Putamen (tissue), 1 donor: ENCODE measurements at places on chromosomes 5 and 9.

DNA sequence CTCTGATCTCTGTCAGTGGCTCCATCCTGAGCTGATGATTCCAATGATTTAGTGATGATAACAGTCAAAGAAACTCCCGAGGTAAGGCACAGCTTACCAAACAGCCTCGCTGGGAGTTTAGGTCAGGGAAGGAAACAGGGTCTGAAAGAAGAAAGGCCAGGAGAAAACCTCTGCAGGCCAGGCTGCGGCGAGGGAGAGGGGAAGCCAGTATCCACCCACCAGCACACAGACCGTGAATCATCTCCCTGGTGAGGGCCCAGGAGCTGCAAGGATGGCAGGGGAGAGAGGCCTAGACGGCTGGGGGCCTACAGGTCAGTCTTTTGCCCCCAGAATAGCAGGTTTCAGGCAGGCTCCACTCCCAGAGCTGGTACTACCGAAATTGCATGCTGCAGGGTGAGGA lies 590.5 kb downstream of the CCDC171 start:
- DNase-seq = no peak

GRCh38 chr9:135379540-135380267 lies 99.9 kb upstream of the PPP1R26 start:
- DNase-seq = no peak

- no peak for DNase-seq
These were observed 491.5 kb downstream of the IRX1 start for GRCh38 chr5:4087110-4087509.

- DNase-seq = no peak
These were observed 131.4 kb downstream of the CD180 start for GRCh38 chr5:67065237-67065636.

- no peak for DNase-seq
These were observed 36.4 kb downstream of the PHF2 start for GRCh38 chr9:93612796-93613154.

DNA sequence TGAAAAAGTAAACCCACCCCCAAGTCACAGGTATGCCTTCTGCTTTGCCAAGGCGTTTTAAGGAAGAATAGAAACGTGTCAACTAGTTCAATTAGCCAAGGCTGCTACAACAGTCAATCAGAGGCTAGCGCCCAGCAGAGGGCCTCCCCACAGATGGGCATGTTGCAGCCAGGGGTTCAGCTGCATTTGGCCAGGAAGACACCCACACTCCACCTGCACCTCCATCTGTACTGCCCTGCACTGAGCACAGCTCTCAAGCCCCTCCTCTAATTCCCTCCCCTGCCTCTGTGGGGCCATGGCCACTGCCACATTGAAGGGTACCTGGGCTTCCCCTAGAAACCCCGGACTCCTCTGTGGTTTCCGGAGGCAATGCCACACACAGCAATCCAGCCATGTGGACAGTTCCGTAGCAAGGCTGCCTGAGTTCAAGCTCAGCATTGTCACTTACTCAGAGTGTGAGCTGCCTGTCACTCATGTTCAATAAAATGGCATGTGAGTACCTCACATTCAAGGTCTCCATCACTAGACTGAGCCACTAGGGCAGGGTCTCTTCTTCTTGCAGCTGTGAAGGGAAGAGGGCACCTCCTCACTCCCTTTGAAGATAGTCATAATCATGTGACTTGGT lies 248.4 kb downstream of the IRX2 start:
- DNase-seq = no peak

DNA sequence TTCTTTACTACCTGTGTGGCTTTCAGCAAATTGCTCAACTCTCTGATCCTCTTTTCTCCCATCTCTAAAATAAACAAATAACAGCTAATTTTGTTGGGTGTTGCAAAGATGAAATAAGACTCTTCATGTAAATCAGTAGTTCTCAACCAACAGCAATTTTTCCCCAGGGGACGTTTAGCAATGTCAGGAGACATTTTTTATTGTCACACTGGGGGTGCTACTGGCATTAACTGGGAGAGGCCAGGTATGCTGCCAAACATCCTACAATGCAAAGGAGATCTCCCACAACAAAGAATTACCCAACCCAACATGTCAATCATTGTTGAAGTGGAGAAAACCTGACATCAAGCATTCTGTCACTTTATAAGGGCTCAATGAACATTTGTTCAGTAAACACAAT lies 19.7 kb downstream of the ADRA1B start:
- no peak for DNase-seq

GRCh38 chr9:125861405-125862058 lies 114.4 kb downstream of the PBX3 start:
- no peak for DNase-seq

DNA sequence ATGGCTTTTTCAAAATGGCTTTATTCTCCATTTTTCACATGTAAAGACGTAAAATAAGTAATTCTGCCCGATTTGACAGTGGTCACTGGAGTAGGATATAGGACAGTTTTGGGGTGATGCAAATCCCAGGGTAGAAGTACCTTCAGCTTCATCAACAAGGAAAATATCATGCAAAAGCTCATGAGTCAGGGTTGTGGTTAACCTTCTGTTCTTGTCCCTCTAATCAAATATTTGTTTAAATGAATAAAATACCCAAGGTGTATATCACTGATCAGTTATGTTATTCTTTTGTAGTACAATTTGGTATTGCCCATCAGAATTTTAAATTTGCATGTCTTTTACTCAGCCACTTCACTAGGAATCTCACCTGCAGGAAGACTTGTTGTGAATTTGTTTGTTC lies 40.0 kb downstream of the FBXL7 start:
- no peak for DNase-seq

DNA sequence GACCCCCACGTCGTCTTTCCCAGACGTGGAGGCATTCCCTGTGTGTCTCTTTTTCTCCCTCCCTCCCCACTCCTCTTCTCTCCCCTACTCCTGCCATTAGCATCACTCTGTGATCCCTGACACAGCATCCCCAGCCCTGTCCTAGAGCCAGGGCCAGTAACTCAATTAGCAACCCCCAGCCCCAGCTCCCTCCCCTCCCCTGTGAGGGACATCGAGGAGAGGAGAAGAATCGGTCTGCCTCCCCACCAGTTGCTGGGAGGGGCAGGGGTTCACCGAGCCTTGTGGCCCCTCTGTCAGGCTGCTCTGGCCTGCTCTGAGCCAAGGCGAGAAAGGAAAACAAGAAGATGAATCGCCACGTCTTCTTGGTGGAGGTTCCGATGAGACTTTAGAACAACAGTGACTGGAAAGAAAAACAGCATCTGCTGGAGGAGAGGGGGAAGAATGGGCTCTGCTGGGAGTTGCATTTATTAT lies 123.1 kb downstream of the PAPPA start:
- DNase-seq = no peak

DNA sequence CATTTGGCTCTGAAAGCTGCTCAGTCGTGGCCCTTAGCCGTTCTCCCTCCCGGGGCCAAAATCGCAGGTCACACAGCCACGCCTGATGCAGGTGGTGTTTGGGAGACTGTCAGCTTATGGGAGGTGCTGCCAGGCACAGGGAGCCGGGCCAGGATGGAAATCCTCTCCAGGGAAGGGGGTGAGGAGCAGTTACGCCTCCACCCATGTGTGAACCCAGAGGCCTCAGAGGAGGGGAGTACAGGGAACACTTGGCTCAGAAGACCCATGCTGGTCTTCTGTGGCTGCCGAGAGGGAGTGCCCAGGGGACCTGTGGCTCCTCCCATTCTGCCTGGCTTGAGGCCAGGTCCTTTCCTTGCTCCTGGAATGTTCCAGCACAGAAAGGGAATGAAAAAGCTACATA lies 3.6 kb upstream of the OLFM1 start:
- DNase-seq = no peak

DNA sequence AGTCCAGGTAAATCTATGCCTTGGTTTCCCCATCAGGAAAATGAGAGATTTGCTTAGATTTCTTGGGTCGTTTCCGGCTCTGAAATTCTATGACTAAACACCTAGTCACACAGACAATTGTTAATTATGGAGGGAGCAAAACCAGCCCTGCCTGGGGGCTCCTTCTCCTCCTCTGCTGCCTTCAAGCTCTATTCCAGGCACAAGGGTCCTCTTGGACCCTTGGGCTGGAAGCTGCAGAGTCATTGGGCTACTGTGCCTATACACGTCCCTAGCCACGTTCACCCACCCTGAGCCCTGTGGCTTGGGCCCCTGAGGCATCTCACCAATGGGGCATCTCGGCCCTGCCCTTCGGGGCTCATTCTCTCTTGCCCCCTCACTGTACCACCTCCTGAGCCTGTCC lies 73.8 kb upstream of the TBC1D2 start:
- no peak for DNase-seq

- no peak for DNase-seq
These were observed 5.8 kb upstream of the ENTPD8 start for GRCh38 chr9:137446851-137447471.

DNA sequence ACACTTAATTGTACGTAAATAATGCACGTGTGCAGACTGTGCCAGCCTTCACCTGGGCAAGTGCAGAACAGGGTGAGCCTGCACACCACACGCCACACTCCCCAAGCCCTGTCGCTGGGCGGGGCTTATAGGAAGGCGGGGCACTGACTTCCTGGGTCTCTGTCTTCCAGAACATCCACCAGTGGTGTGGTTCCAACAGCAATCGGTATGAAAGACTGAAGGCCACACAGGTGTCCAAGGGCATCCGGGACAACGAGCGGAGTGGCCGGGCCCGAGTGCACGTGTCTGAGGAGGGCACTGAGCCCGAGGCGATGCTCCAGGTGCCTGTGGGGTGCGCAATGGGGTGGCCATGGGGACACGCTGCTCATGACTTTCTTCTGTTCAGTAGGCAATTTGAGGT lies 44.2 kb downstream of the GSN start:
- DNase-seq = no peak

- DNase-seq = no peak
These were observed 297.4 kb downstream of the CETN3 start for GRCh38 chr5:90112033-90112692.

- no peak for DNase-seq
These were observed 97.4 kb upstream of the TRIM32 start for GRCh38 chr9:116589392-116590354.

GRCh38 chr5:91329283-91329682 lies 53.8 kb downstream of the ARRDC3 start:
- DNase-seq = no peak

DNA sequence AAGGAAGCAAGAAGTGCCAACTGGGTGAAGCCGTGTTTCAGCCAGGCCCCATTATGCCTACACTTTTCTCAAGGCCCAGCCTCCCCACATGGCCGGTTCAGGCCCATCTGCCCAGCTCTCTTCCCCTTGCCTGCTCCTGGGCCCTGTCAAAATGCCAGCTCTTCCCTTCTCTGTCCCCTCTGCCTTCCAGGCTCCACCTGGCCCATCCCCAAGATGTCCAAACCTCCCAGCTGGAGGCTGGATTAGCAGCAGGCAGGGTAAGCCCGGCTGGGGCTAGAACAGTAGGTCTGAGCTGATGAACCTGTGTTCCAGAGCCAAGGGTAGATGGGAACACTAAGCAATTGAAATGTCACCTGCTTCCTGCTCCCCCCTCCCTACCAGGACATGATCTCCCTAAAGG lies 64.1 kb upstream of the HSPA9 start:
- DNase-seq = no peak

DNA sequence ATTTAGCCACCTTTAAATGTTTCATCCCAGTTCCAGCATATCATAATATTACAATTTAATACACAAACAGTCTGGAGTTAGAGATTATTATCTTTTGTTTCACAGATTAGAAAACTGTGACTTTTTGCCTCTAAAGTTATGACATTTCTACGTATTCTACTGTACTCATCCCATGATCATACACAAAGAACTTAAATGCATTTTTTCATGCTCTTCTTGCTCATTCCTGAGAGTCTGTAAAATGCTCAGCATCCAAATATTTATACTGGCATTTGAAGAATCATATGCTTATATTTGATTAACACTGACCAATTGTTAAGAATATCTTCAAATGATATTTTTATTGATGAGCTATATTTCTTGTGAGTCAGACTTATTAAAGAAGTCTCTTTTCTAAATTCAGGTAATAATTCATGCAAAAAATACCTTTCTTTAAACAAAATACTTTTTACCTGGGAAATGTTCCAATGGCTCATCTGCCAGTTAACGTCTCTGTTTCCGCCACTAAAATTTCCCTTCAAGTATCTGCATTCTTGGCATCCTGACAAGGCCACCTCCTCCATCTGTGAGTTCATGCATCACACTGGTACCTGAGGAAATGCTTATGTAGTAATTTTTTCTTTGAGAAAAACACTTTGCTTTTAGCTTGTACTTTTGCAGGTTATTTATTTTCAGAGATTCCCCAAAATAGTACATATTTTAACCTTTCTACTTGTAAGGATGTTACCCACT lies 139.6 kb upstream of the RASA1 start:
- no peak for DNase-seq

- DNase-seq = no peak
These were observed 43.7 kb upstream of the SLIT3 start for GRCh38 chr5:169344629-169345028.

- no peak for DNase-seq
These were observed 87.4 kb downstream of the PSD2 start for GRCh38 chr5:139882961-139883539.

GRCh38 chr9:131179561-131180219 lies 54.3 kb downstream of the NUP214 start:
- no peak for DNase-seq

DNA sequence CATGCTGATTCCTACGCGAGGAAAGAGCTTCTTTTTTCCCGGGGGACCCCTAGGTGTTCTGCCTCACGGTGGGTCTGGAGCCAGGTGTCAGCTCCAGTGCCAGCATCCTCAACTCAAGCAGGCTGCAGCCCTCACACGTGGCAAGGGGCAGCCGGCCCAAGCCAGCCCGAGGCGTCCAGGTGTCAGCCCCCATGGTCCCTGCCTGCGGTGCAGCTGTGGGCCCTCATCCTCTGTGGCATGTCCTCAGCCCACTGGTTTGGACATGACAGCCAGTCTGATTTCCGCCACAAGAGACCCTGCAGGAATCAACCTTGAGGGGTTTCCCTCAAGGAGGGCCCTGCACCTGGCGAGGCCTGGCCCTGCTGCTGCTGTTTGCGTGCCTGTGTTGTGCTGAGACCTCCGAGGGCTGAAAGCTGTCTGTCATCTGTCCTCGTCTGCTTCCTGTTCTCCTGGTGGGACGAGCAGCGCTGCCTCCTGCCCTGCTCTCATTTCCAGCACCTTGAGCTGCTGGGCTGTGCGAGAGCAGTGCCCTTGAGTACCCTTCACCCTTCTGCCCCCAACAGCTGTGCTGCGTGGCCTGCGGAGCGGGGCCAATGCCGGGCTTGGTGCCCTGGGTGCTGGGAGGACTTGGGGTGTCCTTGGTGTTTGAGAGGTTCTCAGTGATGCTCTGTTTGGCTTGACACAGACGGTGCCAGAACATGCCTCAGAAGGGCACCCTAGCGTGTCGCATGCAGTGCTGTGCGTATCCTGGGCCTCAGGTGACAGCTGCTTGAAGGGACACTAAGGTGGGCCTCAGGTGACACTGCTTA lies 137.6 kb downstream of the CACNA1B start:
- no peak for DNase-seq

- no peak for DNase-seq
These were observed 12.6 kb downstream of the SKP2 start for GRCh38 chr5:36164461-36164860.
